Esophagus mucosa (tissue), 1 donor: ENCODE measurements at places on chromosomes 1 and 21.
A peak's percentile ranks its signal among the peaks of the same experiment; 100 is the strongest.

DNA sequence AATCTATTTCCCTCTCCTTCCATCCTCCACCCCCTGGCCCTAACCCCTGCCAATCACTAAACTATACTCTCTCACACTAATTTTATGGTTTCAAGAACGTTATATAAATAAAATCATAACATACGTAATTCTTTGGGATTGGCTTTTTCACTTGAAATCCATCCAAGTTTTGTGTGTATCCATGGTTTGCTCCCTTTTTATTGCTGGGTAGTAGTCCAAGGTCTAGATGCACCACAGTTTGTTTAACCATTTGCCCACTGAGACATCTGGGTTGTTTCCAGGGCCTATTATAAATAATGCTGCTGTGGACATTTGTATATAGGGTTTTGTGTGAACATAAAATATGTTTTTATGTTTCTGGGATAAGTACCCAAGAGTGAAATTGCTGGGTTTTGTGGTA lies 61.4 kb downstream of the TEX35 start:
- ATAC-seq, result no peak

DNA sequence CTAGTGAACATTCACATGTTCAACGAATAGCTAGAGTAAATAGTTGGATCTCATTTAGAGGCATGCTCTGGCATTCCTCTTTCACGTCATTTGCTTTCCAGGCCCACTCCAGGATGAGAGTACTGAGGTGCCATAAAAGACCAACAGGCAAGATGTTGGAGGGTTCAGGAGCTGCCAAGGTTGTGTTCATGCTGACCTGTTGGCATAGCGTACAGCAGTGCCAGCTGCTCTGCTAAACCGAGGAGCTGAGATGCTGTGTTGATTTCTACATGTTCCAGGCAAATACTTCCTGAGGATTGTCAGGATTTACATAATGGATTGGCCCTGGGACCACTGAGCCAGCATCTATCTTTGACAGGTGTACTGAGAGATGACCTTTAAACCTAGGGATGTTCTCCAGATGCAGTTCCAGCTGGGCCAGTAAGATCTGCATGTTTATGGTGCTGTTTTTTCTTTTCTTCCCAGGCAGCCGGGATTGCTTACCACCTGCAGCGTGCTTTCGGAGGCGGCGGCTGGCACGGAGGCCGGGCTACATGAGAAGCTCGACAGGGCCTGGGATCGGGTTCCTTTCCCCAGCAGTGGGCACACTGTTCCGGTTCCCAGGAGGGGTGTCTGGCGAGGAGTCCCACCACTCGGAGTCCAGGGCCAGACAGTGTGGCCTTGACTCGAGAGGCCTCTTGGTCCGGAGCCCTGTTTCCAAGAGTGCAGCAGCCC lies 66.9 kb downstream of the DISC1 start:
- ATAC-seq, result no peak

DNA sequence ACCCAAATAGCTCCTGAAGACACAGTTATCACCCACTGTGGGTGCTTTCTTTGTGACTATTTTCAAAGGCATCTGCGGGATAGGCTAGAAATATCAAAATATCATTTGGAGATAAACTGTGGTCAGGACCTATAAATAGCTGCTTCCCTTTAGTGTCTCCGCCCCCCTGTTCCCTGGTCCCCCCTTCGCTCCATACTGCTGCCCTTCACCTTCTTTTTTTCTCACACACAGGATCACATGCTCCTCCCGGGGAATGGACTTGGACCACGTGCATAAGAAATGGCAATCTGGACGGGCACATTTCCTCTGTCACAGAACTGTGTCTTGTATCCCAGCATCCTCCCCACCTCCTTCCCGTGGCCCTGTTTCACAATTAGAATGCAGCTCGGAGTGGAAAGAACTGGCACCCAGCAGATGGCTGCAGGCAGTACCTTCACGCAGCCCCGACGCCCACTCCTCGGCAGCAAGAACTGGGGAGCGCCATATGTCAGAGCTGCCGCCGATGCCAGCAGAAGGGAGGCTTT lies 68.8 kb upstream of the SSX2IP start:
- no peak for ATAC-seq

DNA sequence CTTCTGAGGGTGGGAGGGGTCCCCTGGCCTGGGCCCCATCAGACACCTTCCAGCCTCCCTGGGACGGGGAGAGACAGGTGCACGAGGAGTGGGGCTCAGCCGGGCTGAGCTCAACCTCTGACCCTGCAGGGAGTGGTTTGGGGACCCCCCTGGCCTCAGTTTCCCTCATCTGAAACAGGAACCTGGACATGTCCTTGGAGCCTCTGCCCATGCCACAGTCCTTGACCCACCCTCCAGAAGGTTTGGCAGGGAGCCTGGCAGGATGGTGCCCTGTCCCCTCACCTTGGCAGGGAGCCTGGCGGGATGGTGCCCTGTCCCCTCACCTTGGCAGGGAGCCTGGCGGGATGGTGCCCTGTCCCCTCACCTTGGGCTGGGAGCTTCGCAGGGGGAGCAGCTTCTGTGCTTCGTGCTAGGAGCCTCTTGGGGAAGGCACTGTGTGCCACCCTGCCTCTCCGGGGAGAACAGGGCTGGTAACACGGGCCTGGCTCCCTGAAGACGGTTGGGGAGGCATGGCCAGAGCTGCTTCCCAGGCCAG lies 58.3 kb downstream of the SLX9 start:
- no peak for ATAC-seq

DNA sequence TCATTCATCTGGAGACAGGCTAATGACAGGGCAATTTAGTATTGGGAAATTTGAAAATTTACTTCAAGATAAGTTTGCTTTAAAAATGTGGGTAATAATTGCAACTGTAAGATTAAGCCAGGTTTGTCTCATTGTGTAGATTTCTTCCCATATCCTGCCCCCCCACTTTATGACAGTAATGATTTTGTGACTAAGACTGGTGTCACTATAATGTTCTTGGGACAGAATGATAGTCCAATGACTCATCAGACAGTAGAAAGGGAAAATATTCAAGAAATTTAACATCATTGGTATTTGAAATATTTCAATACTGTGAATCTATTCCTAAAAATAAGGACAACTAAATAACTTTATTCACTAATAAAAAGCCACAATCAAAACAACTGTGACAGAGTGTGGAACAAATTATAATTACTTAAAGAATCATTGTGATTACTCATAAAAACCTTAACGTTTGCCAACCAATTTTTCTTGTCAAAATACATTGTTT lies 36.7 kb downstream of the FH start:
- no peak for ATAC-seq

DNA sequence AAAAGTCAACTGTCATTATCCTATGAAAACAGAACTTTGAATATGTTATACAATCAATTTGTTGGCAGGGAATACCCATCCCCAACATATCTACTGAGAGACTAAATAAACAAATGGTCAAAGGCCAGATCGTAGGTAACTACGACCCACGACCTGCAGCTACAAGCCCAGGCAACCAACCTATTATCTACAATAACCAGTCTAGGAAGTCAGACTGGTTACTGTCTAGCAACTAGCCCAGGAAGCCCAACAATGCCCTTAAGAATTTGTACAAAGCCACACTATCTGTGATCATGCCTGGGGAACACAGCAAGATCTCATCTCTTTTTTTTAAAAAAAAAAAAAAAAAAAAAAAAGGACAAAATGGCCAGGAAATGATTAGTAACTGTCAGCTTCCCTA lies 58.7 kb downstream of the SMYD3 start:
- ATAC-seq, result peak; percentile 52

- peak; percentile 12 for ATAC-seq
Measured at GRCh38 chr1:226696547-226696946, 42.5 kb downstream of the ITPKB start.

DNA sequence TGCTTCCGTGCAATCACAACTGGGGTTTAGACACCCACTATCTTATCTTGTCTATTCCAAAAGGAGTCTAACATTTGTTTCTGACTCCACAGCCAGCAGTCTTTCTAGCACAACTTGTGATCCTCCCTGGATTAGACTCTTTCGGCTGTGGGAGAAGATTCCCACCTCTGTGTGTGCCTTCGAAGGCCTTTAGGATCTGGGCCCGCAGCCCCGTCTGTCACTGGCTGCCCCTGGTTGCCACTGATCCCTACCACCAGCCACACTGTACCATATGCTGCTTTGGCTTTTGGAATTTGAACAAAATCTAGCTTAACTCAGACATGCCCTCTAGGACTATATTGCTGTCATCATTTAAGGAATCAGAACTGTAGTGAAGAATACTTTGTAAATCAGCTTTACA lies 18.0 kb downstream of the NTPCR start:
- no peak for ATAC-seq

DNA sequence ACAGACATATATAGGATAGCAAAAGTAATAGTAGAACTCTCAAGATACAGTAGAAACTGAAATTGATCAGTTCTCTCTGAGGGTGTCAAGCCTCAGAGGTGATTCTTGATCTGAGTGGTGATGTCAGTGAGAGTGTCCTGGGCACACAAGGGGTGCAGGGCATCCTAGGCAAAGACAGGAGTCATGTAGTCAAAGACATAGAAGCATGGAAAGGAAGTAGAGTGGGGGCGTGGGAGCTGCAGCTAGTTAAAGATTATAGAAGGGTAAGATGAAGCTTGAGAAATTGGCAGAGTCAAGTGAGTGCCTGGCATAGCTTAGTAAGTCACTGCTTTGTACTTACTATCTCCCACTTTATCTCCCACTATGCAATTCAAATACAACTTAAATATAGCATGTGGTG lies 22.8 kb downstream of the CDC7 start:
- ATAC-seq, result no peak
